Subcutaneous preadipocyte (primary cell): ENCODE measurements at places on chromosomes 12 and 14. TPM values are rescaled to one million over a fixed set of nuclear protein-coding genes. Genes with fewer than 3 reads are reported as not detected.

The DIO2 gene
- under 0.01 TPM in 2 replicates for total RNA-seq

The PGF gene
- total RNA-seq: 1.1 and 6.3 TPM in 2 replicates

The GPRC5D gene
- not detected in 2 replicates for total RNA-seq

The PIWIL1 gene
- total RNA-seq: not detected in 2 replicates
